Stimulated activated CD4-positive, alpha-beta T cell treated with anti-CD3 and anti-CD28 coated beads, Interleukin-15, amount 100 ng/mL, for 48 hours (primary cell): ENCODE measurements at places on chromosomes 4 and X.

- DNase-seq: no peak
These were observed 50.2 kb upstream of the FAM9A start for GRCh38 chrX:8851231-8851886.

- peak; percentile 59 for DNase-seq
These were observed 56.0 kb downstream of the TMEM131L start for GRCh38 chr4:153521999-153522801.

DNA sequence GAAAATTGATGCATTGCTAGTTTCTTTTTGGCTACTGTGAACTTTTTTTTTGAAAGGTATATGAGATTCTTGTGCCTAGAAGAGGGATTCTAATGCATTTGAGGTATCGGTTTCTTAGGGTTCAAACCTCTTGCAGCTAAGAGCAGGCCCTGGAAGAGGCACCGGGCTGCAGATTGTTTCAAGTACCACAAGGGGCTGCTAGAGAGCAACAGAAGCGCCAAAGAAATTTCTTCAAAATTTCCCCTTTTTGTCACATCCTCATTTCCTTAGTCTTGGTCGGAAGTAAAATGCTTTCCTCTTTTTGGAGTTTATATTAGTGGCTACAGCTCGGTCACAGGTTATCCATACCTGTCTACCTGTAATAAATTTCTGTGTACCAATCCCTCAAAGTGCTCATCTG lies 89.8 kb downstream of the PDGFRA start:
- peak; percentile 5 for DNase-seq

DNA sequence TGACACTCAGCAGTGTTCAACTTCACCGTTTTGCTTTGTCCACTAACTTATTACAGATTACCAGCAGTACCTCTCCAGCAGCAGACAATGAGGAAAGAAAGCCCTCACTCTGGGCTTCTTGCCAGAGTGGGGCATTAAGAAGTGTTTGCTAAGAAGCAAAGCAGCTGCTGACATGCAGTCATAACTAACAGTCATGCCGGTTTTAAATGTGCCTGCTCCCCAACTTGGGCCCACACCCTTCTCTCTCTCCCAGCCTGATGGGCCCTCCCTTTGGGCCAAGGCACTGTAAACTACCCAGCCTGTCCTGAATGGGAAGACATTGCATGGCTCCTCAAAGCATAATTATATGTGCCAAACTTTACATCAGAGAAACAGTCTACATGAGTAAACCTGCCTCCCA lies 54.6 kb upstream of the HHIP start:
- DNase-seq: no peak

DNA sequence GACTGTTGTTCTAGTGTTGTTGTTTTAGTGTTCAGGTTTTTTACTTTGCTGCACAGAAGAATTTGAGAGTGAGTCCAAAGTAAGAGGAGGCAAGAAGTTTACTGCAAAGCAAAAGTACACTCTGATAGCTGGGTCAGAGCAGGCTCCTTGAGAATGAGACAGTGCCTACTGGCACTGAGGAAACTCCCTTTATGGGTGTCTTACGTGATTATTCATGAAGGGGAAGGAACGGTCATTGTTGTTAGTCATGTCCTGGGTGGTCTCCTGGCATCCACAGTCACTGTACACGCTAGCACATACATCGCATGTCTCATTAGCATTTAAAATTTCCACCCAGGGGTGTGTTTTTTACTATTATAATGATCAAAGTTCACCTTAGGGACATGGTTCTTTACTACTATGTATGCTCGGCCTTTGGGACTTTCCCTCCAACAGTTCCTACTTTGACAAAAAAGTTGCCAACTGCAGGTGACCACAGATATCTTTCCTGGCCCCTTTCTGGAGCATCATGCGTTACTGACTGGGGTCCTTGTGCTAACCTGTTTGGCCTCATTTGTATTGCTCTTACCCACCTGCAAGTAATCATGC lies 688.9 kb upstream of the AMOT start:
- no peak for DNase-seq

- DNase-seq: no peak
These were observed 25.2 kb upstream of the ASMTL start for GRCh38 chrX:1477801-1478458.

GRCh38 chr4:33696586-33696985 lies 2547.7 kb downstream of the ARAP2 start:
- DNase-seq: no peak

DNA sequence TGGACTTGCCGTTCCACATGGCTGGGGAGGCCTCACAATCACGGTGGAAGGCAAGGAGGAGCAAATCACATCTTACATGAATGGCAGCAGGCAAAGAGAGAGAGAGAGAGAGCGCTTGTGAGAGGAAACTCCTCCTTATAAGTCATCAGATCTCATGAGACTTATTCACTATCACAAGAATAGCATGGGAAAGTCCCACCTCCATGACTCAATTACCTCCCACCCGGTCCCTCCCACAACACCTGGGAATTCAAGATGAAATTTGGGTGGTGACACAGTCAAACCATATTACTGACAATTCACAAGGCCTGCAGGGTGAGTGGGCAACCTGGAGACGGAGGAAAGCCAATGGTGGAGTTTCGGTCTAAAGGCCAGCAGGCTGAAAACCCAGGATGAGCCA lies 394.3 kb upstream of the TRAM1L1 start:
- DNase-seq: peak; percentile 1

DNA sequence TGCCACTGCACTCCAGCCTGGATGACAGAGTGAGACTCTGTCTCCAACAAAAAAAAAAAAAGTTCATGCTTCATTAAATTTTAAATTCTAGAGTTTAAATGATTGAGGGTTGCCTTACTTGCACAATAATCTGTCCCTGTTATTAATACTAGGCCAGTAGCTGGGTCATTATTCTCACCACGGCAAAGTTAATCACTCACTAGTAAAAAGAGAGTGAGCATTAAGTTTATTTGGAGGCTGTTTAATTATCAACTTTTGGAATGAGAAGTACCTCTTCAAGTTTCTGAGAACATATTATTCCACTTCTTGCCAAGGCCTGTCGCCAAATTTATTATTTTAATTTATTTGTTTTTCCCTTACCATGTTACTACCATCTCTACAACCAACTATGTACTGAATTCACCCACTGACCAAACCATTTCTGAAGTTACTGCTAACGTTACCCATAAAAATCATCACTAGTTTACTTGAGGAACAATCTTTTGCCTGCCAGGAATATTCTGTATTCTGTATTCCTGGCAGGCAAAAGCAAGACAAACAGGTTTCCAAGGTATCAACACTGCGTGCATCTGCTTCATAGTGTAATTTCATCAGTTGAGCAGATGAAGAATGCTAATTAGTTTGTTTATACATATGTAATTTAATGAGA lies 26.5 kb downstream of the GUCY1A1 start:
- no peak for DNase-seq

GRCh38 chrX:77743720-77744119 lies 42.3 kb downstream of the ATRX start:
- no peak for DNase-seq

DNA sequence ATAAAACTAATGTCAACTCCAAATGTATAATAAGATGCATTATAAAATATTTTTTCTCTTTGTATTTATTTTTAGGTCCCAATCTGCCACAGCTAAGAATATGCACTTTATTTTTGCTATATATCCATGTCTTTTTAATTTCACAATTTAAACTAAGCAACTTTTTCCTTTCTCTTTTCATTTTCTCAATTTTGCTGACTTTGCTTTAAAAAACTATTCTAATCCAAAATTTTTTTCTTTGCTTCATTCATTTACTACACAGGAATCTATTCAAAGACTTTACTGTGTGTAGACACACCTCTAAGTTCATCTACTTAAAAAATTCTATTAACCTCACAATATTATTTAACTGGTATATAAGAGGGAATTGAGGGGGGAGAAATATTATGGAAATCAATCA lies 201.9 kb downstream of the ADGRA3 start:
- no peak for DNase-seq

- no peak for DNase-seq
These were observed 102.6 kb downstream of the AMELX start for GRCh38 chrX:11395859-11396258.

DNA sequence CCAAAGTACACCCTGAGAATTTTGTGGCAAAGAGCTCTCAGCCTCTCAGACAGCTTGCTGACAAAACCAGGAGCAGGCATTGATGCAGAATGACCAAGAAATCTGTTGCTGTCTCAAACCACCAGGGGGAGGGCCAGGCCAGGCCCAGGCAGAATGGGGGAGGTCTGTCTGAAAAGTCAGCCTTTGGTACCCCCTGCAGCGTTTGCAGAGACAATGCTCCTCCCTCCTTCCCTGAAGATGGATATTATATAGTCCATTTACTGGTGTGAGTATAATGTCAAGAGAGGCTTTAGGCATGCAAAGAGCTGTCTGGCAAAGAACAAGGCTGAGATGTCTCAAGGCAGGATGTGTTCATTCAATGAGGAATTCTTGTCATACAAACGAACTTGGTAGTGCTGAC lies 52.9 kb upstream of the TRPC5OS start:
- peak; percentile 3 for DNase-seq

DNA sequence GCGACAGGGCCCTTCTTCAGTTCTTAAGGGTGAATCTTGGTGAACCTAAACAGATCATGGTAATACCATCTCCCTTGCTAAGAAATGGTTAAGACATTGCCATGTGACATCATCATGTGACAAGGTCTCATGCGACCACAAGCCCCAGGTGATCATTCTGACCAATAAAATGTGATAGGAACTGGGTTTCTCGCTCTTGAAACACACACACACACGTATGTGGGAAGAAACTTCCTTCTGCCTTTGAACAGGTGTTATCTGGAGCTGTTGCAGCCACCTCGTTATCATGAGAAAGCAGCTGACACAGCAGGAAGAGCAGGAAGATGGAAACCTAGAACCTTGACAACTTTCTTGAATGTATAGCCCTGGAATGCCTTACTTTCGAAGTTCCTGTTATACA lies 10.2 kb downstream of the SOD3 start:
- no peak for DNase-seq

DNA sequence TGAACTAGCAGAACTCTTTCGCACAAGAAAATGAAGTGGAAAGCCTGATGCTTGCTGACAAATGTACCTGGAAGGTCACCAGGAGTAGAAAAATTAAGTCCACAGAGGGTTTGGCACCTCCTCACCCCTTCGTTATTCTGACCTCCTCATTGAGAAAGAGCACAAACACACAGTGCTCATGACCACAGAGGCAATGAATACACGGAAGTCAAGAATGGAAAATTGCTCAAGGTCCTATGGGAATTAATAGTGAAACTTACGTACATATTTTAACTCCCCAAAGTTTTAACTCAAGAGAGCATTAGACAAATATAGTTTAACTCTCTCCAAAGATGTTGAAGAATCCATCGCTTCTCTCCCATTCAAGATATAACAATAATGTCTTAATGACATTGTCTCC lies 83.6 kb upstream of the CAMK2D start:
- DNase-seq: no peak

DNA sequence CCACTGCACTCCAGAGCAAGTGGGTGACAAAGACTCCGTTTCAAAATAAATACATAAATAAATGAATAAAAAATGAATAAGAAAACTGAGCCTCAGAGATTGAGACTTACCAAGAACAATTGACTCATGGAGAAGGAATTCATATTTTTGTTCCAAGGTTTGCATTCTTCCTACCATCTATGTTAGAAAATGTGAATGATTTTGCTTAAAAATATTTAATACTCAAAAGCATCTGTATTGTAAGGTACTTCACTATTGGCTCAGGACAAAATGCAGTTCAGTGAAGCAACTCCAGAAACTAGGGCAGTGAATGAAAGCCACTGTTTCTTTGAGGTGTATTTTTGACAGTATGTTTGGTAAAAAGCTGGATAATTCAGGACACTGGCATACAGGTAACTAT lies 54.1 kb downstream of the XAGE2 start:
- no peak for DNase-seq

- no peak for DNase-seq
These were observed 17.7 kb upstream of the PITX2 start for GRCh38 chr4:110640576-110640975.

GRCh38 chr4:7466215-7466614 lies 31.5 kb upstream of the PSAPL1 start:
- no peak for DNase-seq

GRCh38 chrX:63718010-63718694 lies 66.9 kb downstream of the ARHGEF9 start:
- no peak for DNase-seq

DNA sequence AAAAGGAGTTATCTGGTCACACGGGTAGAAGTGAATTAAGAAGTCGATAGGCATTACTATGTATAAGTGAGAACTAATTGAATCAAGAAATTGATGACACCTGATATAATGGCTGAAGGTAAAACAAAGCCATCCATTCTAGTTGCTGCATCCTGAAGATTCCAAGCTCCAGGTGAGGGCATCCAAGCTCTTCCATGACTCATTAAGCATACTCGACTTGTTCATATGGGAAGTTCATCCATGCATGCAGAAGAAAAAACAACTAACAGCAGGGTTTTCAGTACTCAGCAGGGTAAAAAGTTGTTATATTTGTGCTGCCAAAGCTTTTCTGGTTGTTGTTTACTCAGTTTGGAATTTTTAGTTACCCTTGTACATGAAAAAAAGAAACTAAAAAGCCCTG lies 508.0 kb upstream of the CXorf51A start:
- DNase-seq: no peak

DNA sequence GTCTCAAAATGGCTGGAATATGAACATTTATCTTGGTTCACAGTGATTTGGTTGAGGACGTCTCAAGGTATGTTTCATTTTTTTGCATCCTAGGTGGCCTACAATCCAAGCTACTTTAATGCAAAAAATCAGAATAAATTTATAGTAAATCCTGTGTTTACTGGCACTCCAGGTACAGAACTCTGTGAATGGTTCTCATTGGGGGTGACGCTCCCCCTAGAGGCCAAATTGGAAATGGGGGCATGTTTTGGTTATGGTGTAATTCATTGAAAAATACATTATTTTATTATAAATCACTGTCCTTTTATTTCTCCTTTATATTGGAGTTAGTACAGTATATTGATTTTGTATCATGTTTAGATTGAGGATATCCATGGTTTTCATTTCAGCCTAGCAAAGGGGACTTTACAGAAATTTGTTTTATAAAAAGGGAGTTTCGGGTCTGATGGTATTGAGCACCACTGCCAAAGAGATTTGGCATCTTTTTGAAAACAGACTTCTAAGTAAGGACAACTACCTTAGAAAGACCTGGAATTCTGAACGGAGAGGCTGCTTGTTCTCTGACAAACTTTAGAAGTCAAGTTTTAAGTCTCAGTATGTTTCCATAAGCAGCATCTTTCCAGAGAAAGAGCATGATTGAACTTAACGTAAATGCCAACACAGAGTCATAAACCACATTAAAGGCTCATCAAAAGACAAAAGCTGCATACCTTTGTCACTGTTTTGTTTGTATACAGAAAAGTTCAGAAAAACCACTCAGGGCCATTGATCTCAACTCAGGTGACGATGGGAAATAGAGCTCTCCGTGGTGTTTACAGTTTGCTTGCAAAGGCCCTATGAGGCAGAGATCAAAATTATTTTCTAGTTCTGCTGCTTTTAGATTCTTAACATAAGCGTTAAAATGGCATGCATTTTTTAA lies 19.4 kb downstream of the MTM1 start:
- peak; percentile 24 for DNase-seq
